Nucleus accumbens (tissue), 56 donors: ENCODE measurements at places on chromosomes 13 and 19.

- no peak for DNase-seq
Observed at GRCh38 chr19:13849991-13850909, 26.7 kb upstream of the NANOS3 start.

DNA sequence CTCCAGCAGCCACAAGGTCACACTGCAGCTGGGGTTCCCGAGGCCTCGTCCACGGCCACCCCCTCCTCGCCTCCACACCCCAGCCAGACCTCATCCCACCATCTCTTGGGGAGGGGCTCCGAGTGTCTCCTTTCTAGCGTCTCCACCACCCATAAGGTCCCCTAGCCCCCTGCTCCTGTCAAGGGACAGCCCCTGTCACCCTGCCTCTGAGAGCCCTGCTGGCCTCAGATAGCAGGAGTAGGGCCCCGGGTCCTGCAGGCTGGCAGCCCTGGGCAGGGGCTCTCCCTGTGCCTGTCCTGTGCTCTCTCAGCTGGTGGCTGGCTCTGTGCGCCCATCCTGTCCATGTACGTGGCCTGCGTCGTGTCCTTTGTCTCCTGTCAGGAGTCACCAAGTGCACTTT, 17.0 kb downstream of the COMP start:
- DNase-seq, result no peak

- no peak for DNase-seq
Observed at GRCh38 chr13:41579168-41579567, 121.8 kb downstream of the RGCC start.

- no peak for DNase-seq
Observed at GRCh38 chr13:41365631-41366030, 54.6 kb downstream of the NAA16 start.

DNA sequence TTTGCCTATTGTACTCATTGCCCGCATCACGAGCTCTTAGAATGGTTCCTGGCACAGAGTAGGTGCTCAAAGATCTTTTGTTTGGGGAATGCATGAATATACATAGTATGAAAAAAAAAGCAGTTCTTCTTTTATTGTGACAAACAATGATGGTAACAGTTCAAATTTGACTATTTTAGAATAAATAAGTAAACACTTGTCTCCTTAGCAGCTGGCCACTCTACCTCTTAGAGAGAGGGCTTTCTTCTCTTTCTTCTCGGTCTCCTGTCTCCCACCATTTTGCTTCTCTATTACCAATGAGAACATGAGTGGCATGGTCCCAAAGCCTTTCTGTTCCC, 639 bp upstream of the SLAIN1 start:
- no peak for DNase-seq

DNA sequence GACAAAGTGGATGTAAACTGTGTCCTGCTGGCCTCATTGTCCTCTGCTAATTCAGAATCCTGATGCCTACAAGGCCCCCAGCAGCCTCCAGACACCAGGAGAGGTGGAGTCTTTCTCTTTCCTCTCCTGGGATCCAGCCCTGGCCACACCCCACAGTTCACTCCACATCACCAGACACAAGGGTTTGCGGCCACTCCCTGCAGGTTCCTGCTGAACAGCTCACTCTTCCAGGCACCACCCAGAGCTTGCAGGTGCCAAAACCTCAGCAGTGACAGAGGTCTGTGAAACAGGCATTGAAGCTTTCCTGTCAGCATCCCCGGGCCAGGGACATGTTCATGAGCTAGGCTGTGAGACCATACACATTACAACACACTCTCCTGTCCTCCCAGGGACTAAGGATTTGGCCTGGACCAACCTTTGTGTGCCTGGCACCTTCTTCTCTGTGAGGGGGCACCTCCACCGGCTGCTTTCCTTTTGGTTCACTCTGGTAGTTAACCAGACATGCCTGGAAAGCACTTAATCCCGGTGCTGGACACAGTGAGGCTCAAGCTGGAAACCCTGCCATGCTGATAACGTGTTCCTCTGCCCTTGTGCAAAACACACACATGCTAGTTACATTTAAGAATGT, 11.1 kb upstream of the ATP12A start:
- no peak for DNase-seq
